ENCODE measurements at places on chromosomes 1 and 21. TPM values are rescaled to one million over a fixed set of nuclear protein-coding genes. Genes with fewer than 3 reads are reported as not detected.

OR2T2 gene
- total RNA-seq = not detected

SLC25A33 gene
- 8.5 TPM for total RNA-seq

RAB25 gene
- total RNA-seq = not detected

CEP350 gene
- total RNA-seq = 118 TPM

OXCT2 gene
- total RNA-seq = not detected

DIO1 gene
- not detected for total RNA-seq

ZNF593OS gene
- total RNA-seq = not detected

TPTE gene
- not detected for total RNA-seq

TLCD4 gene
- 26.9 TPM for total RNA-seq

S1PR1 gene
- total RNA-seq = 82.1 TPM
